Thoracic aorta (tissue), 2 donors: ENCODE measurements at places on chromosomes 6 and 20.

GRCh38 chr6:169642455-169642854 lies 59.4 kb downstream of the WDR27 start:
- no peak for DNase-seq

DNA sequence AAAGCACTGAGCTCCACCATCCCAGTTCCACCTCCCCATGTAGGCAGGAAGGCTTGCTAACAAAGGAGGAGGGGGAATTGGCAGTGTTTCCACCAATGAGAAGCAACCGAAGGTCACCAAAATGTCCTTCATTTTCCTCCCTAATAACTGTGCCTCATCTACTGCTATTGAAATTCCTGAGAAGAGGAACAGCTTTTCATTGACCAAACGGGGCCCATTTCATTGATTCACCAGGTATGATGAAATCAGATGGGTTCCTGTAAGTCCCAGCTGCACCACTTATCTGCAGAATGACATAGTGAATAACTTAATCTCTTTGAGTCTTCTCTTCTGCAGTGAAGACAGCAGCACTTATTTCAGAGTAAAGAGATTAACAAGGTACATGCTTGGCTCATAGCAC lies 17.3 kb downstream of the TREM1 start:
- DNase-seq, result no peak

DNA sequence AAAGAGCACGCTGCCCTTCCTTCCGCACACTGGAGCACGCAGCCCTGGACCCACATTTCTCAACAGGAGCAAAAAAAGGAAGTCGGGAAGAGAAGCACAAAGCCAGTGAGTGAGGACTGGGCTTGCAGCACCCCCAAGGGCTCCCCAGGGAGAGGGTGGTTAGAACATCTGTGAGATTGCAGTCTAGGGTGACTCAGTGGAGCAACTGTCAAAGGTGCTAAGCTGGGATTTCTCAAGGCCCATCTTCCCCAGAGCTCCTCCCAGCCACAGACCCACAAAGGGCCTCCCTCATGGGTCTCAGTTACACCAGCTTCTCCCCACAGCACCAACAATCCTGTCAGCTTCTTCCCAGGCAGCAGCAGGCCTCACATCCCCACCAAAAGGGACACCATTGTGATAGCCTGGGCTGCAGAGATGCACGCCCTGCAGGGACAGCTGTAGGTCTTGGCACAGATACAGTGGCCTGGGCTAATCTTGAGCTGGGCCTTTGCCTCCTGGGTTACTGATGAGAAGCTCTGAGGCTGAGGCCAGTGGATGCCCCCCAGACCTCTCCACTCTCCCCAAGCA lies 39.6 kb upstream of the CD93 start:
- no peak for DNase-seq

- DNase-seq, result no peak
Observed at GRCh38 chr20:49132995-49133478, 55.1 kb downstream of the STAU1 start.

GRCh38 chr6:164663634-164664033 lies 645.8 kb downstream of the C6orf118 start:
- no peak for DNase-seq

GRCh38 chr20:44264287-44264686 lies 17.2 kb downstream of the GDAP1L1 start:
- DNase-seq, result no peak

DNA sequence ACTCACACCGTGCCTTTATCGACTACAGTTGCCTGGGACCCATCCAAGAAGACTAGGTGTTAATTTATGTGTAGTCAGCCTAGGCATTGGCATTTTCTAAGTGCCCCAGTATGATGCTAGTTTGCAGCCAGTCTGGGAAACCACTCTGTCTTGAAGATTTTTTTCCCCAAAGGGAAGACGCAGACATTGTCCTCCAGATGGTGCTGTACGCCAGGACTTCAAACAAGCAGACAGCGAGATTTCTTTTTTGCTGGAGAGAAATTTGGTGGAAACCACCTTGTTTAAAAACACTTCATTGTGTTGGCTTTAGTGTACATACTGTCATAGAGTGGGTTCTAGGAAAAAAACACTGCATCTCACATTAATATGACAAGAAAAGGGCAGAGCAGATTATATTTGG lies 30.0 kb downstream of the ALDH5A1 start:
- no peak for DNase-seq

GRCh38 chr20:52439375-52439774 lies 247.8 kb upstream of the ZFP64 start:
- DNase-seq, result no peak

DNA sequence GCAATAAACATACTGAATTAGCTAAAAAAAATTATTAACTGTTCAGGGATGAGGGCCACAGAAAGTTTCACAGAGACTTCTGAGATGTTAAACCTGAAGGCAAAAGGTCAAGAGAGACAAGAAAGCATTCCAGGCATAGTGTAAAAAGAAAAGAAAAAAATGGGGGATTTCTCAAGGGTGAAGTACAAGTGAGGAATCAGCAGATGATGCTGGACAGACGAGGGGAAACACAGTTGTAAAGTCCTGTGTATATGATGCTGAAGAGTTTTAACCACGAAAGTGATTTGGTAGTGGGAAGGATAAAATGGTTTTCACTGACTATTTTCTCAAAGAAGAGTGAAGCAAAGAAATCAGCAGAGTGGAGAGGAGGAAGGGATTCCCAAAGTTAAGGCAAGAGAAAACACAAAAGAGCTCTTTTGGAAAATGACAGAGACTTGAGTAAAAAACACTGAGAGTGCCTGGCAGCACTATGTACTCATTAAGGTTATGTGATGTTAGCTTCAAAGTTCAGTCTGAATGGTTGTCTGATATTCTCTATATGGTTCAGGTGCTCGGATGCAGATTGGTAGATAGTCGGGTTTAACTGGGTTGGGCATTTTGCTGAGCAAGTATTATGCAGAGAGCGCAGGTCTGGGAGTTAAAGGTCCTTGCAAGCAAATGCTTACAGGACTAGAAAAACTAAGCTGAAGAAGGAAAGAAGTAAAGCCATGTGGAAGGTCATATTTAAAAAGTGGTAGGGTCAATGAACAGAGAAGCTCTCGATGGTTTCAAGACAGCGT lies 16.4 kb downstream of the RAB23 start:
- no peak for DNase-seq

DNA sequence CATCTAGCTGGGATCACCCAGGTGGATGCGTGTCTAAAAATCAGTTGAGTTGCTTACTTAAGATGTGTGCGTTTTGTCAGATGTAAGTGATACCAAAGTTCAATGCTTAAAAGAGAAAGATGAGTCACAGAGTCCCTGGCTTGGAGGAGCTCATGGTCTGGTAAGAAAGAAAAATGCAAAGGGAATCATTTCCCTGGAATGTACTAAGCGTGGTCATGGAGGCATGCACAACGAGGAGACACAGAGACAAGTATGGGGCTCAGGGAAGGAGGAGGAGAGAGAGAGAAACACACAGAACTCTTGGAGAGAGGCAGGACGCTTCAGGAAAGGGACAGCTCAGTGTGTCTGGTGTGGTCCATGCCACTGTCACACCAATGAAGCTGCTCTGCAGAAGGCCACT lies 186.9 kb upstream of the GMDS start:
- no peak for DNase-seq
